GM23248 (cell line): ENCODE measurements at places on chromosomes 12 and 14.

- no peak for DNase-seq
These were observed 87.0 kb downstream of the DAD1 start for GRCh38 chr14:22502007-22502406.

GRCh38 chr12:39503439-39503838 is 60.5 kb upstream of the KIF21A start:
- DNase-seq = peak; percentile 58

- DNase-seq = no peak
These were observed 66.6 kb upstream of the BICD1 start for GRCh38 chr12:32039917-32040575.

DNA sequence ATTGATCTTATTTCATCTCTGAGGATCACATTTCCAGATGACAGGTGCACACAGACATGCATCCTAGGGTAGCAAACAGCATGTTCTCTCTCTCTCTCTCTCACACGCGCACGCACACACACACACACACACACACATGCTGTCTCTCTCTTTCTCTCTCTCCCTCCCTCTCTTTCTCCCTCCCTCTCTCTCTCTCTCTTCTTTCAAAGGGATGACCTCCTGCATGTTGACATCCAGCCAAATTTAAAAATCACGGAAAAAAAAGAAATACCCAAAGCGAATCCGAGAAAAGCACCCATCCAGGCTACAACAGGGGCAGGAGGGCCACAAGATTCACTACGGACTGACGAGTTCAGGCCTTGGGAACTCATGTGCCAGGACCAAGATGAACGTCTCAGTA is 2.3 kb downstream of the KSR2 start:
- no peak for DNase-seq

- DNase-seq = peak; percentile 62
These were observed 167.3 kb downstream of the DACT1 start for GRCh38 chr14:58805057-58805456.

DNA sequence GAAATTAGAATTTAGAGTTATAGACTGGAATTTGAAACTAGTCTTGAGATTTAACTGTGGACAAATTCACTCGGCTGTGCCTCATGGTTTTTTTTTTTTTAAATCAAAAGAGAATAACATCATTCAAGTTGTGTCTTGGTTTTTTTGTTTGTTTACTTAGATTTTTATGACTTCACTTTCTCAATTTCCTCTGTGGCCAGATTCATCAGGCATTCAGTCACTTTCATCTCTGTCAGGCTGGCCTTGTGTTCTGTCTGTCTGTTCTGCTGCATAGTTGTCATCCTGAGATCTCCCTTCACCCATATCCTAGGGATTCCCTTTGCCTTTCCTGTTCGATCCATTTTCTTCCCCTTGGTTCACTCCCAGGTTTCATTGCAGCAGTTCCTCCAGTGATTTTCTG is 10.0 kb downstream of the MARK3 start:
- peak; percentile 65 for DNase-seq

DNA sequence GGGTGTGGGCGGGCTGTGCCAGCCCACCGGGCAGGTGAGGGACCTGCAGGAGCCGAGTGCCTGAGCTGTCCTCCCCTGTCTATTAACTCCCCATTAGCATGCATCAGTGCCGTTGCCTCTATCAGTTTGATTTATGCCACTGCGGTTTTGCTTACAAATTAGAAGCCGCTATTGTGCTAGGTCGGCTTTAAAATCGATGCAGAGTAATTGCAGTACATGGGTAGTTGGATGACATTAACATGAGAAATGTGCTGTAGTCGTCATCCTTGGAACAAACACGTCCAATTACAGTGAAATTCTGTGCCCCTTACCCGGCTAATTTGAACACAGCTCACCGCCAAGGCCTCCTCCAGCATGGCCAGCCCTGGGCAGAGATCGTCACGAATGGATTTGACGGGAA is 145.8 kb downstream of the TSPAN9 start:
- DNase-seq = no peak

GRCh38 chr14:61213920-61214319 is 67.2 kb downstream of the TMEM30B start:
- peak; percentile 55 for DNase-seq

DNA sequence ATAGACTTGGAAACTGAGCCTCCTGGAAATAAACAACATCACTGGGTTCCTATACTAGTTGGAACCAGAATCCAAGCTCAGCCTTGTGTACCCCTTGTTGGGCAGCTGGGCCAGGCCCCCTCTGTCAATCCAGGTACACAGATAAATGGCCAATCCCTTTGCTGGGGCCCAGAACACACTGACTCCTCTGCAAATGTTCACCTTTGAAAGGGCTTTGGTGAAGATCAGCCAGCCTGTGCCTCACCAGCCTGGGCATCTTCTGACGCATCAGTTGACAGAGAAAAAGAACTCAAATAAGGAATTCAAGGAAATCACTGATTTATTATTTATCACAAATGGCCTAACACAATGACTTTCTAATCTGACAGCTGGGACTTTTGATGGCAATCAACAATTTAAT is 1090.2 kb downstream of the BCL11B start:
- no peak for DNase-seq

DNA sequence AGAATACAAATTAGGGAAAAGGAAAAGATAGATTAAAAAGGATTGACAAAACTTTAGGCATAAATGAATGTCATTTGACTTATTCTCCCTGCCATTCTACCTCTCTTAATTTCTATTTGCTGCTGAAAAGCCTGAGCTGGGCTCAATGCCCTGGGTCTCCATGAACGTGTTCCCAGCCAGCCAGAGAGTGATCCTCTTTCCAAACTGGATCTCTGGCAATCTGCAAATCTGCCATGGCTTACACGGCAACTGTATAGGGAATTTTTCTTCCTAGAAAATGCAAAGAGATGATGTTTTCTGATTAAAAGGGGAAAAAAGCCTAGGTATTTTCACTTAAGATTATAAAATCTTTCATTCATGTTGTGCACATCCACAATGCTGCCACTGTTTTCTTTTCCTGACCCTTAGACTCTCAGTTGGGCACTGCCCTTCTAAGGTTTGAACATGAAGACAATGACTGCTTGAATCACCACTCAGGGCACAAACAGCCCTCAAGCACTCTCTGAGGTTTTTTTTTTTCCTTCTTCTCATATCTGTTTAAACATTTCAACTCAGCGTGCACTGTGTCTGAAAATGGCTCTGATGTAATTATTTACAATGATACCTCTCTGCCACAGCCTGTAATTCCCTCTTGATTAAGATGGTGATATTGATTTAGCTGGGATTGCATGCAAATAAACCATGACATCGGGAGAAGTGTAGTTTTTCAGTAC is 60.3 kb downstream of the DACT1 start:
- DNase-seq = no peak

DNA sequence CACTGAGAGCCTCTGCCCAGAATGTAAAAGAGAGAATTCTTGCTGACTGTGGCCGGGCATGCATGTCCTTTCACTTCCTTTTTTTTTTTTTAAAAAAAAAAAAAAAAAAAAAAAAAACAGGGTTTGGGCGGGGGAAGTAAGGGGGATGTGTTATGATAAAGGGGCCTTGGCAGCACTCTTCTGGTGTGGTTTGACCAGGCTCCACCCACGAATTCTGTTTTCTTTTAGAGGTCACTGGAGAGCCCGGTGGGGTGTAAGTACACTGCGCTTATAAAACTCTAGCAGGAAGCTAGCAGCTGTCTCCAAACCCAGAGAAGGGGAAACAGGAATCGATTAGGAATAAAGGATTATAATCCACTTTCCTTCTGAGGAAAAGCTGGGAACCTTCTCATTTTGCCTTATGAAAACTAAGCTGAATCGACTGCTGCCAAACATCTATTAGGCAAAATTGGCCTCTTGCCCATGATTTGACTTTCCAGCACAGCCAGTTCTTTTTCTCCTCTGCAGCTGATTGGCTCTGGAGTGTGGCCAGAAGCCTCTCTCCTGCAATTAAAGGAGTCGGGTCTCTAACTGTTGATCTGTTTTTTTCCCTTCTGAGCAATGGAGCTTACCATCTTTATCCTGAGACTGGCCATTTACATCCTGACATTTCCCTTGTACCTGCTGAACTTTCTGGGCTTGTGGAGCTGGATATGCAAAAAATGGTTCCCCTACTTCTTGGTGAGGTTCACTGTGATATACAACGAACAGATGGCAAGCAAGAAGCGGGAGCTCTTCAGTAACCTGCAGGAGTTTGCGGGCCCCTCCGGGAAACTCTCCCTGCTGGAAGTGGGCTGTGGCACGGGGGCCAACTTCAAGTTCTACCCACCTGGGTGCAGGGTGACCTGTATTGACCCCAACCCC is 27.7 kb upstream of the HIGD1C start:
- peak; percentile 81 for DNase-seq

DNA sequence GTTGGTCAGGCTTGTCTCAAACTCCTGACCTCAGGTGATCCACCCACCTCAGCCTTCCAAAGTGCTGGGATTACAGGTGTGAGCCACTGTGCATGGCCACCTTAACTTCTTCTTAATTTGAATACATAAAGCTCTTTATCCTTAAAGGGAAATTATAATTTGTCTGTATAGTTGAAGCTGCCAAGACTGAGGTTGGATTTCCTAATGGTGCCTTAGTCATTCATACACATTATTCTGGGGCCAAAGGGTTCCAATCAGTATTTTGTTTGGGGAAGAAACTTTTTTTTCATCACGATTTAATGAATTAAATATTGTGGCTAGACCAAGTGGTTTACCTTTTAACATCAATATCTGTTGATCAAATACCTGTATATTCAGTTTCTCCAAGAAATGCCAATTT is 135.9 kb downstream of the SYT1 start:
- peak; percentile 36 for DNase-seq
